ENCODE measurements at places on chromosomes 5 and 9.

DNA sequence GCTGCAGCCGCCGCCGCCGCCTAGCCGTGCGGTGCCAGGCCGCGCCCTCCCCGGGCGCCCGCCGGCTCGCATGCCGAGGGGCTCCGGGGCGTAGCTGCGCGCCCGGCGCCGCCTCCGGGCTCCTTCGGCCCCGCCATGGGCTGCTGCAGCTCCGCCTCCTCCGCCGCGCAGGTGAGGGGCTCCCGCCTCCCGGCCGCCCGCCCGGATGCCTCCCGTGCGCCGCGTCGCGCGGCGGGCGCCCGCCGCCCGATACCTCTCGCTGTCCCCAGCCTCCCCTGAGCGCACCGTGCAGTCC, 230 bp downstream of the SLC44A1 start:
- DNase-seq = no peak

GRCh38 chr9:71465392-71465791, 302.9 kb downstream of the CEMIP2 start:
- DNase-seq = no peak

GRCh38 chr9:123063177-123063598, 29.7 kb downstream of the GPR21 start:
- DNase-seq = peak; percentile 64

GRCh38 chr9:91301161-91301560, 60.6 kb downstream of the AUH start:
- no peak for DNase-seq

- no peak for DNase-seq
Measured at GRCh38 chr5:58452566-58453258, 7.2 kb downstream of the PLK2 start.

- DNase-seq = no peak
Measured at GRCh38 chr5:162573758-162574157, 506.2 kb downstream of the GABRG2 start.

GRCh38 chr9:132054024-132054423, 25.6 kb downstream of the MED27 start:
- DNase-seq = no peak

DNA sequence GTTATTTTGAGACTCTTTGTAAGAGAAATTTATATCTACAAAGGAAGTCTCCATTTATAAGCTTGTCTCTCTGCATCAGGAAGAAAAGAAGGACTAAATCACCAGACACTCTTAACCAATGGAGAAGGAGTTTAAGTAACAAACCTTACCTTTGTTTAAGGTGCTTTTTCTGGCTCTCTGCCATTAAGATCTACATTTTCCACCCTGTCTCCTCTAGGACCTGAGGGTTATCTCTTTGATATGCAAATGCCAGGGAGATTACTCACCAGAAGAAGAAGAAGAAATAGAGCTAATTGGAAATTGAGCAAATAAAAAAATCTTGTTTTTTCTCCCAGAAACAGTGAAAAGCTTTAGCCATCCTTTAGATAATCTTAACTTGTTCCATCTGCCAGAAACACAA, 60.9 kb downstream of the CDKN2A start:
- no peak for DNase-seq

DNA sequence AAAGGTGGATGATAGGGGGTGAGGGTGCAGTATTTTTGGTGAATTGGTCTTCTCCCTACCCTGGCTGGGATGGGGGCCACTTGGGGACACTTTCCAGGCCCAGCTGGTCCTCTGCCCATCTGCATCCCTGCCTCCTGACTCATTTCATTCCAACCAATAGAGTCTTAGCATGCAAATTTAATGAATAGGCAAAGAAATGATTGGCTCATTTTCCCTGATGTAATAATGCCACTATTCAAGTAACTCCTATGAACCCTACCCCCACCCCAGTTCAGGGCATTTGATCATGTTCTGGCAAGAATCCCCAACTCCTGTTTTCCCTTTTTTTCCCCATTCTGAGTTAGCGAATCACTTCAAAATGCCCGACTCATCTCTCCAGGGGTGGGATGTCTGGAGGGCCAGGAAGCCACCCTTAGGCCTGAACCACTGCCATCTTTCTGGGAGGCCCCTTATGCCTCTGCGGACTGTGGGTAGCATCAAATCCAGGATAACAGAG, 56.7 kb downstream of the PCDH1 start:
- DNase-seq = peak; percentile 58

- no peak for DNase-seq
Measured at GRCh38 chr5:50301756-50302155, 139.3 kb downstream of the EMB start.

- DNase-seq = no peak
Measured at GRCh38 chr9:37639109-37639762, 11.5 kb upstream of the FRMPD1 start.

DNA sequence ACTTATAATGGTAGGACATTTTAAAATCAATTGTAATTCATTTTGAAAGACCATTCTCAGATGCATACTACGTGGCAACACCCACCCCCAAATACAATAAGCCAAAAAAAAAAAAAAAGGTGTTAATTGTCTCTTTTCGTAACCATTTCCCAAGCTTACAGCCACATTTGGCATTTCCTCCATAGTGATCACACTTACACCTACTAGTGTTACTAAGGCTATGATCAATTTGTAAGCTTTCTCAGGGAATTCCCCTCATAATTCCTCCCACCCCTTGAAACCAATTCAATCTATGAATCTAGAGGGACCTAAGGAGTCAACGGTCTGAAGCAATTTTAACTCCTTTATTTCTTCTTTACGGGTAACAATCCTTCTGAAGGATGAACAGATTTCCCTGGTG, 40.1 kb downstream of the NR2F1 start:
- no peak for DNase-seq

DNA sequence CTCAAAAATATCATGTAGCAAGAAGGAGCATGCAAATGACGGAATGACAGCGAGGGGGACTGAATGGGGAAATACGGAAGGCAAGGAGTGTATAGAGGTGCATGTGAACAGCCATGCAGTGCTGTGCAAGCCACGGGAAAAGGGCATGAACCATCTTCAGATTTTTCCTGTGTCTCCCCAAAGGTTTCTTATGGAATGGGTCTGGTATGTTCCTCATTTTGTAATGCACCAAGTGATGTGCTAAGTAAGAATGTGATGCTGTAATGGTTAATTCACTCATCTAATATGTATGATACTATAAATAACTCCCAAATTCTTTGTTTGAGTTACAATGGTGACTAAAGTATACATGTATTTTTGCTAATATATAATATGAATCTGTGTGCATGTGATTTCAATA, 99.0 kb upstream of the DAB2 start:
- DNase-seq = no peak

- DNase-seq = no peak
Measured at GRCh38 chr5:80438739-80439138, 30.9 kb downstream of the ZFYVE16 start.

DNA sequence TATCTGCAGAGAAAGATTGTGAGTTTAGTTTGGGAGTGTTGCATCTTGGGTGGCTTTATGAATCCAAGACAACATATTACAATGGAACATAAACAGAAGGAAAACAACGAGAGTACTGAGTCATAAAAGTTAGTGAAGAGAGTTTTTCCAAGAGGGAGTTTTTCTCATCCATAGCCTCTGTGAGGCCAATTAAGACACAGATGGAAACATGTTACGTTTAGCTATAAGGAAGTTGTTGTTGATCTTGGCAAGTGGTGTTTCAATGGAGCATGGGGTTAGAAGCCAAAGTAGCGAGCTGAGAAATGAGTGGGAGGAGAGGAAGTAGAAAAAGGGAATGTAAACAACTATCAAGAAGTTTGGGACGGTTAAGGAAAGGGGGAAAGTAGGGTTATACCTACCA, 53.3 kb upstream of the SPATA31D4 start:
- peak; percentile 63 for DNase-seq

GRCh38 chr9:125293134-125293533, 31.5 kb downstream of the GAPVD1 start:
- DNase-seq = no peak

DNA sequence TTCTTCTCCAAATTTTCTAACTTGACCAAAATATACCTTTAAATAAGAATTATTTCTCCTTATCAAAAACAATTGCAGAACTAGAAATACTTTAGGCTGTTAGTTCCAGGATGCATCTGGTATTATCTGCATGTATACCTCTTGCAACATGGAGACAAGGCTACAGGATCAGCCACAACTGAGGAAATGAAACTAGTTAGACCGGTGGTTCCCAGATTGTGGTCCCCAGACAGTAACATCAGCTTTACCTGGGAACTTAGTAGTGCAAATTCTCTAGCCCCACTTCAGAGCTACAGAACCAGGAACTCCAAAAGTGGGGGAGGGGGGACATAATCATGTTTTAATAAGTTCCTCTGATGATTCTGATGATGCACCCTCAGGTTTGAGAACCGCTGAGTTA, 61.6 kb upstream of the C9orf72 start:
- no peak for DNase-seq

- no peak for DNase-seq
Measured at GRCh38 chr5:124866355-124867136, 120.1 kb upstream of the ZNF608 start.

GRCh38 chr5:118095115-118095514, 893.2 kb downstream of the DTWD2 start:
- DNase-seq = no peak

DNA sequence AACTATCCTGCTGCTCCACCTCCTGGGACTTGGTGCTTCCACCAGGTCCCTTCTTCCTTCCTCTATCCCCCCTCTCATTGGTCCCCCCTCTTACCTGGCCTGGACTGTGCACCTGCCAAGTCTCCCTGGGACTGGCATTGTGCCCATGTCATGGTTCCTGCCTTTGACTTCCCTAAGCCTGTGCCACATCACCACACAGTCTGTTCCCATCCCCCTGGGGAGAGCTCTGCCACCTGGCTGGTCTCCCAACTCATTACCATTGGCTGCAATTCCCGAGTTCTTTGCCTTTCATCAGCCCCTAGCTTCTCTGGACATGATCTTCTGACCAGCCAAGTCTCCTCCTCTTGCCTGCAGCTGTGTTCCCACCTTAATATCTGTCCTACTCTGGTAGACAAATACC, 180.3 kb downstream of the SREK1 start:
- DNase-seq = no peak

GRCh38 chr5:452978-453710, 10.2 kb downstream of the EXOC3 start:
- no peak for DNase-seq

DNA sequence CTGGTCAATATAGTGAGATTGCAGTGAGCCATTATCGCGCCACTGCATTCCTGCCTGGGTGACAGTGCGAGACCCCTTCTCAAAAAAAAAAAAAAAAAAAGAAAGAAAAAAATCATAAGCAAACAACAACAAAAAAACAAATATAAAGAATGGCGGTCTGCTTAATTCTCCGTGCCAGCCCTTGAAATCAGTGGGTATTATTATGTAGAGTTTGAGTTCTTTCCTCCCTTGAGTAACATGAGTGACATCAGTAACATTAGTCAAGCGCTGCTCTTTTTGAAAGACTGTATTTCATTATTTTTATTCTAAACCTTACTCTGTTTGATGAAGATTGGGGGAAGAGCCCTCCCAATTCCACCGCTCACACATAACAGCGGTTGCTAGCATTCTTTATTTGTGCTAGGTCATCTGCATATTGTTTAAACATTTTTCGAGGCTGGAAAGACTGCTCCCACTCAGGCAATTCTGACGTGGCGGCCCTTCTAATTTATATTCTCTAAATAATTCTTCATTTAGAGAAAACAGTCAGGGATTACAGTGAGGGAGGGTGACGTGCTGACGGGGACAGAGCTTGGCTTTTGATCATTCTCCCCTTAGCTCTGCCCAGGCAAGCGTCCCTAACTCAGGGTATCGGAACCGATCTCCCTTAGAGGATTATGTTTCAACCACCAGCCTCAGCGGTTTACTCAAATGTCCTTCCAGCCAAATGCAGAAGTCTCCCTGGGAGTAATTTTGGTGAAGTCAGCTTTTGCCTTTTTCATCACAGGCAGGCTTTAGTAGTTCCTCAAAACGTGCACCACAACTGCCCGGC, 860 bp upstream of the MARCHF6 start:
- no peak for DNase-seq

DNA sequence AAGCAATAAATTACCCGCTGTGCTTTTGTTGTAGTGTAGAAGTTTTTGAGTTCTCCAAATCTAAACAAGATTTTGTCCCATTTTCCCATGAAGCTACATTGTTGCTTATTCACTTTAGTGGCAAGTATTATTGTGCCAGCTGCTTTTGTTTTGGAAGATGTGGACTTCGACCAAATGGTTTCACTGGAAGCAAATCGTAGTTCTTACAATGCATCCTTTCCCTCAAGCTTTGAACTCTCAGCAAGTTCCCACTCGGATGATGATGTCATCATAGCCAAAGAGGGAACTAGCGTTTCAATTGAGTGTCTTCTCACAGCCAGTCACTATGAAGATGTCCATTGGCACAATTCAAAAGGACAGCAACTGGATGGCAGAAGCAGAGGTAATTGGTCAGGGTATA, 10.9 kb downstream of the MFAP3 start:
- DNase-seq = no peak

GRCh38 chr5:110377361-110377760, 349.1 kb downstream of the TMEM232 start:
- DNase-seq = no peak

DNA sequence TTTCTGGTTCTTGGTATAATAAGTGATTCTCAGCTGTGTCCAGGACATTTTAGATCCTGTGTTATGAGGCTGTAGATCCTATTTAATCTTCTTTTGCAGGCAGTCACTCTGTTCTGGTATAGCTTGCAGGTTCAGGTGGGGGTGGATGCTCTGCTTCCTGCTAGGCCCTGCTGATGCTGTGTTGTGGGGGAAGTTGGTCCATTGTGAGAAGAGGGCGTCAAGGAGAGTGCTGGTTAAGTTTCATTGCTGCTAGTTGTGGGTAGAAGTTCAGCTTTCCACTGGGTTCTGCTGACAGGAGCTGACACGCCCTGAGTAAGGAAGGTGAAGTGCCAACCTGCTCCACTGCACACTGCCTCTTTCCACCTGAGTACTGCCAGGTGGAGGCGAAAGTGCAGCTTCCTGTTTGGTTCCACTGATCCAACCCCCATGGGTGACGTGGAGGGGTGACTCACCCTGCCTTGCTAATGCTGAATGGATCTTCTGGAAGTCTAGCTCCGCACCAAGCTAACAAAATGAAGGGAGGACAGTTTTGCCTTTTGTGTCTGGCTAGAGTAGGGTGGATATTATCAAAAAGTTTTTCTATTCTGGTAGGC, 16.3 kb downstream of the NMRK1 start:
- DNase-seq = no peak

DNA sequence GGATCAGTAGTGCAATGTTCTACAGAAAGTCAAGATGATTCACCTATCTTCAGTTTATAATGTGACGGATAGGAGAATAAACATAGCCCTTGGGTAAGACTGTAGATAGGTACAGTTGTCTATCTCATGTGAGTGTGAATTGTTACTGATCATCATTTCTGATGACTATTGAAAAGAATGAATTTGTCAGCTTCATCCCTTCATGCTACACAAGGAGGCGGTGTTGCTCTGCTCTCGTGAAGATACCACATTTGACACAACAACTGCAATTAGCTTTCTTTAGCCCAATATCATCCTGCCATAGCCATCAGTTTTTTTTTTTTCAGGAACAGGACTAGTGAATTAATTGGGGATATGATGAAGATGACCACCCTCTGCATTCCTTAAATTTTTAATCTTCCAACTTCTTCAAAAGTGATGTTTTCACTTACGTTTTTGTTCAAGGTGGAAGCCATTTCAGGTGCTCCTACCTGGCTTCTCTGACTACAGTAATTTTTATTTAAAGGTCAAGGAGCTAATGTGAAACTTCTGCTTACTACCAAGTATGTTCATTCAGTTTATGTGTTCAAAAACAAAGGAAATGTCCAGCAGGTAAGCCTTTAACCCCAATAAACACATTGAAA, 152.9 kb upstream of the MOCS2 start:
- no peak for DNase-seq
